AG04449 (cell line): ENCODE measurements at places on chromosomes 2 and 18.

DNA sequence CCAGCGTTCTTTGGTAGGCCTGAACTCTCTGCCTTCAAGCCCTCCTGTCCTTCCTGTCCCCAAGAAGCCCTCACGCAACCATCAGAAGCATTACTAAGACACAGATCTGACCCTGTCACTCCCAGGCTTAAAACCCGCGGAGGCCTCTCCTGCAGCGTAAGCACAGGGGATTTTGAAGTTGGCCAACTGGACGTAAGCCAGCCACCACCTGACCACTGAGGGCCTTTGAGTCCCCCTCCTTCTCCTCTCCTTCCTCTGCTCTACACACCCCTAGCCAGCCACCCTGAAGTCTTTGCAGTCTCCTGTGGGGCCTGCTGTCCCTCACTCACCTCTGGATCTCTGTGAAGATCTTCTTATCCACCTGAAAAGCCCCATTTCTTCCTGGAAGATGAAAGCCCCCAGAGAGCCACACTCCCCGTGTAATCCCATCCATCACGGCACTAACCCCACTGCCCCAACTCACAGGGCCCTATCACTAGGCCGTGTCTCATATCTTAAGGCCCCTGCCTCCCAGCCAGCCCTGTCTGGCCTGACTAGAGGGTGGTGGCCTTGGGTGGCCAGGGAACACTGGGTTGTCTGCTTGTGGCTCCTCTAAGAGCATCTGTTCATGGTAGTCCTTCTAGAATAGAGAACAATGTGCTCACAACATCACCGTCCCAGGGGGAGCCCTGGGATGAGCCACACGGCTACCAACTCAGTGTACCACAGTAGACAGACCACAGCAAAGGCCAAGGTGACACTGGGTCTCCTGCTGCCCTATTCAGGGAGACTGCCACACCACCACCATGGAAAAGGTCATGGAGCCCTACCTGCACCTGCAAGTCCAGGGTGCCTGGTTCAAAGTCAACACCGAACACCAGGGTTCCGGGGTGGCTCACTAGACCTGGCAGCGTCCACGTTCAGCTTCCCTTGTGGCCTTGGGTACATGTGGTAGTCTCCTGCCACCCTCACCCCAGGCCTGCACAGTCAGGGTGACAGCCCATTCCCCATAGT, 191.6 kb downstream of the ZBTB7C start:
- no peak for DNase-seq

DNA sequence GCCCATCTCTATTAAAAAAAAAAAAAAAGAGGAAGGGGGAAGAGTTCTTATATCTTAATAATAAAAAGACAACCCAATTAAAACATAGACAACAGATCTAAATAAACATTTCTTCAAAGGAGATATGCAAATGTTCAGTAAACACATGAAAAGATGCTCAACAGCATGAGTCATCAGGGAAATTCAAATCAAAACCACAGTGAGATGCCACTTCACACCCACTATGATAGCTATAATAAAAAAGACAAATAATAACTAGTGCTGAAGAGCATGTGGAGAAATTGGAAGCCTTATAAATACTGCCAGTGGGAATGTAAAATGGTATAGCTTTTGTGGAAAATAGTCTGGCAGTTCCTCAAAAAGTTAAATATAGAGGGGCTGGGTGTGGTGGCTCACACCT, 61.5 kb upstream of the CYP20A1 start:
- DNase-seq: no peak

DNA sequence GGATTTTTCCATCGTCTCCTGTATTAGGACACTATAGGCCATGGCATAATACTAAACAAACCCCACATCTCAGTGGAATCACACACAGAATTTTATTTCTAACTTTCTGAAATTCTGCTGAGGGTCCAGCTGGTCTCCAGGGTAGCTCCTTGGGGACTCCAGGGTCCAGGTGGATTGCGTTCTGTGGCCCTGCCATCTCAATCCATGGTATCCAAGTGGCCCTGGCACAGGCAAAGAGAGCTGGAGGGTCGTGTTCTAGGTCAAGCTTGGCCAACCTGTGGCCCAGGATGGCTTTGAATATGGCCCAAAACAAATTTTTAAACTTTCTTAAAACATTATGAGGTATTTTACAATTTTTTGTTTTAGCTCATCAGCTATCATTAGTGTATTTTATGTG, 134.6 kb downstream of the CTIF start:
- no peak for DNase-seq

DNA sequence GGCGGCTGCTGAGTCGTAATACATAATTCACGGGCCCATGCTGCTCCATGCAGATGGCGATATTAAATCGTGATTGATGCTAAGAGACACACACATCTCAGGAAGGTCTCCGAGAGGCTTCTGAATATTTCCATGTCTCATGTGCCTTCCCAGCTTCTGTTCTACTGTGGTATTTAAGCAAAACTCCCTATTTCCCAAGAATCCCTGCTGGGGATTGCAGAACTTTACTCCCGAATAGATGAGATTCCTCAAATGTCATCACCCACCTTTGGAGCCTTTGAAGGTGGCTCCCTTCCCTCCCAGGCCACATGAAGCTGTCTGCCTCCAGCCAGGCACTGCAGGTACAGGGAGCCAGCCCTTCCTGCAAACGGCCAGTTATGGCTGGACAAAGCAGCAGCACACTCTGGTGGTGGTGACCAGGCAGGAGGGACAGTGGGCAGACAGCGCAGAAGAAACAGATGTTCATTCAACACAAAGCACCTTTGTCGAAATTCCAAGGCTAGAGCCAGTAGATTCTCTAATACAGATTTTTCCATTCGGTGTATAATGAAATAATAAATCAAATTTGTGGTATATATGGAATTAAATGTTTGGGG, 14.1 kb downstream of the NRP2 start:
- no peak for DNase-seq

- DNase-seq: no peak
Measured at GRCh38 chr2:148926291-148926961, 51.4 kb downstream of the KIF5C start.

DNA sequence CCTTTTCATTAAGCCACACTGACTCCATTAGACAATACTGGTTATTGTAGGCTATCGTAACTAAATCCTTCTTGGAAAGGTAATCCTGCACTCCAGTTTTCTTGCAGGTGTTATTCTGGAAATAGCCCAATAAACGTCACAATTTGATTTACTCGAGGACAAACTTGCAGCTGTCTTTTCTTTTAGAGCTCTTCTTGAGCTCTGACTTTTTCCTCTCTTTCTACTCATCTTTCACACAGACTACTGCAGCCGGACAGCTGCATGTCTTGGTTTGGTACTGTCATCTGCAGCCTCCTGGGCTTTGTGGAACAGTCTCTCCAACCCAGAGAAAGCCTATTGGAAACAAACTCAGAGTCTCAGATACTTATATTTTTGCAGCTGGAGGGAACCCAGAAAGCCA, 23.0 kb upstream of the MSGN1 start:
- DNase-seq: no peak

DNA sequence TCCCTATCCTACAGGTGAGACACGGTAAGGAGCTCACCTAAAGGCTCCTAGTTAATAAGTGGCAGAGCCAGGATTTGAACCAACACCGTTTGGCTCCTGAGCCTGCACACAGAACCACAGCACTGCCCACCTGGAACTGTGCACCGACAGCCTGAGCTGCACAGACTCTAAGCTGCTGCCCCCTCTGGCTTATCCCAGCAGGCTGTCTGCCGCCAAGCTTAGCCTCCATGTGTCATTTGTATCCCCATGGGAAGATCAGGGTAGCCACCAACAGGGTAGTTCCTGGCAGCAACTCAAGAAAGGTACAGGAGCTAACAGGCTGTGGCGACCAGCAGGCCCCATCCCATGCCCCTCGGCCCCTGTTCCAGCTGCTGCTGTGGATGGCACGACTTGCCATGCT, 135.7 kb downstream of the LRRC30 start:
- no peak for DNase-seq

GRCh38 chr18:44912740-44913478, 232.2 kb downstream of the SETBP1 start:
- no peak for DNase-seq

GRCh38 chr18:9334973-9335696, 562 bp downstream of the TWSG1 start:
- no peak for DNase-seq

DNA sequence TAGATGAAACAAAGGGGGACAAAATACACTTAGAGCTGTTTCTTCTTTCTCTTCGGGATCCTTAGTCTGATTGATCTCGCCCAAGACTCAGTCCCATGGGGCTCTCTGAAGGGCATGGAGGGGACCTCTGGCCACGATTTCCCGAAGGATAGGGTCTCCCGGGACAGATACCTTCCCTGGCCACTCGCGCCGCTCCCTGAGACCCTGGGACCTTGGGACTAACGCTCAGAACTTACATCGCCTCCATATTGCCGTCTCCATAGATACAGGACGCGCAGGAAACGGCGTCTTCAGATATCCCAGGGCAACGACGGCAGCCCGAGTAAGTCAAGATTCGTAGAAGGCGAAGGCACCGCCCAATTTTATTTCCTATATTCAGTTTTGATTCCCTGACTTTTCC, at the start of gene CFAP65:
TSS of gene CFAP65 (minus strand) at position 265 of the 400 bp plus-strand sequence. CDS start 2,468 bp downstream, outside the sequence.
- no peak for DNase-seq

GRCh38 chr2:132589111-132589830, 80.7 kb downstream of the LYPD1 start:
- no peak for DNase-seq

DNA sequence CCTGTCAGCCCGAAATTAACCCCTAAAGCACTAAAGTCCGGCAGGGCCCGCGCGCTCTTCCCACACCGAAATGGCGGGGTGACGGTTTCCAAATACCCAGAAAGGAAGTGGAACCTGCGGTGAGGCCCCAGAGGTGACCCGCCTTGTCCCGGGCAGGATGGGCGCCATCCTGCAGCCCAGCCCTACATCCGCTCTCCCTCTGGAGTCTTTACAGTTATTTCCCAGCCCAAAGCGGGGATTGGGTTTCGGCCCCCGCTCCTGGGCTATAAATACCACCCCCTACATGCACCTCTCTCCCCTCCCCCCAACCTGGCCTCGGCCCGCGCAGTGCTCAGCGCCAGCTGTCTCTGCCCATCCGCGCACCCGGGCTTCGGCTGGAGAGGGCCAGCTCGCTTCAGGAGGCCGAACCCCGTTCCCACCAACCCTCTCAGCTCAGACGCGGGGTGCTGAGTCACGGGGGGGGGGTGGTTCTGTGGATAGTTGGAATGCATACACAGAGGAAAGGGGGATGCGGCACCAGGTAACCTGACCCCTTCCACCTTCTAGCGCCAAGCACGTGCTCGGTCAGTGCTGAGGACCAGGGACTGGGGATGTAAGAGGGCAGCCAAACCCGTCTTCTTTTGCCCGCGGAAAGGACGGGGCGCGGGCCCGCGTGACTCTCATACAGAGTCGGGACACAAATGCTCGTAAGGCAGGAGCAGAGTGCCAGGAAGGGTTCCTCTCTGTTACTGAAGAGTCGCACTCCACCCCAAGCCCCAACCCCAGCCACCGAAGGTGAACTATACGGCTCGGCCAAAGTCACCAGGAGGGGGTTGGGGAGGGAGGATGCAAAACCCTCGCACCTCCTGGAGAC, at the start of gene TUBA4B:
TSS of gene TUBA4B (plus strand) at position 344 of the 853 bp plus-strand sequence. CDS start at position 509, 165 bp downstream.
- DNase-seq: no peak

- no peak for DNase-seq
Measured at GRCh38 chr18:45287531-45287930, 327.7 kb upstream of the SLC14A2 start.

- no peak for DNase-seq
Measured at GRCh38 chr2:40488927-40489677, 37.2 kb upstream of the SLC8A1 start.

DNA sequence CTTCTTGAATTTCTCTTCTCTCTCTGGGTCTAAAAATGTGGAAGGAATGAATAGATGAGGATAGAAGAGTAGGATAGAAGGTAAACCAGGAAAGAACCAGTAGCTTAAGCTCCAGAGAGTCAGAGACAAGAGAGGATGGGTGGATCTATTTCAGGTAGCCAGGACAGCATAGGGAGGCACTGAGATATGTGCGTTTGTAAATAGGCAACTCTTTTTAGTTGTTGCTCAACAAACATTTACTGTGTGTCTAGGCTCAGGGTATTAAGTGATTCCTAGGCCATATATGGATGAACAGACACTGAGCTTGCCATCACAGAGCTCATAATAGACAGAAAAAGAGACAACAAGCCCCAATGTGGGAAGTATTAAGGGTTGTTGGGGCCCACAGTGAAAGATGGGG, 160.5 kb downstream of the NAPG start:
- no peak for DNase-seq

GRCh38 chr2:219560893-219561178, 10.5 kb downstream of the OBSL1 start:
- DNase-seq: no peak
